Cardiac muscle cell (in vitro differentiated cells and primary cell): ENCODE measurements at places on chromosomes 16 and 17. TPM values are rescaled to one million over a fixed set of nuclear protein-coding genes. Genes with fewer than 3 reads are reported as not detected.

Gene MYOCD
- 122 and 160 TPM in 2 replicates for total RNA-seq

Gene CPHXL2
- total RNA-seq: not detected in 2 replicates

Gene AANAT
- total RNA-seq: 0.28 and 0.33 TPM in 2 replicates

DNA sequence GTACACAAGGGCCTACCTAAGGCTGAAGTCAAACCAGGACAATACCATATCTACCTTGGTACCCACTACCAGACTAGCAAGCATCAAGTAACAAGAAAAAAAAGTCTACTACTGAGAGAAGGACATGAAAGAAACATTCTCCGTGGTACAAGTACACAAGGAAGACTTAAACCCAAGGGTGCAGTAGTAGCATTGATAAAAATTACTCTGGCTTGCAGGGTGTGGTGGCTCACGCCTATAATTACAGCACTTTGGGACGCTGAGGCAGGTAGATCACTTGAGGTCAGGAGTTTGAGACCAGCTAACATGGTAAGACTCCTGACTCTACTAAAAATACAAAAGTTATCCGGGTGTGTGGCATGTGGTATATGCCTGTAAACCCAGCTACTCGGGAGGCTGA lies 386.5 kb upstream of the PMFBP1 start:
- DNase-seq: no peak

DNA sequence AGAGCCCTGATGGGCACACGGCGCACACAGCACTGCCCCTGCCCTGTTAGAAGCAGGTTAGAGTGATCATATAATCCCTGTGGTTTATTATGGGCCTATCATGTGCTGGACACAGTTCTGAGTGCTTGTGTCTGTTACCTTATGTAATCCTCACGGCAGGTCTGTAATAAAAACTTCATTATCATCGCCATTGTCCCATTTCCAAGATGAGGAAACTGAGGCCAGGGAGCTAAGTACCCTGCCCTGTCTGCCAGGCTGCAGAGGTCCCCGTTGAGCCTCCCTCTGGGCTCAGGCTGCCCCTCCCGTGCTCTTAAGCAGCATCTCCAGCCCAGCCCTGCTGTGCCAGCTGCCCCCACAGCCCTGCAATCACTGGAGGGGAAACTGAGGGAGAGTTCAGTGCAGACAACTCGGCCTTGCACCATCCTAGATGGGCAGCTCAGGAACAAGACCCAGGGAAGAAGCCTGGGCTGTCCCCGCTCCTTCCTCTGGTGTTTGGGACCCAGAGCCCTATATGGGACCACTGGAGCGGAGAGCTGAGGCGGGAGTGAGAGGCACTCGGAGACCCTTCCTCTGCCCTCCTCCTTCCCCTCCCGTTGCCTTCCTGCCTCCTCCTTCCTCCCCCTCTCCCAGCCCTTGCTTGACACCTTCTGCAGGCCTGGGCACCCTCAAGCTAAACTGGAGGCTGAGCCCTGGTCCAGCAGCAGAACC lies 42.0 kb downstream of the WNT3 start:
- no peak for DNase-seq

- peak; percentile 90 for DNase-seq
Observed at GRCh38 chr16:15618392-15618791, 24.6 kb downstream of the MARF1 start.

GRCh38 chr17:680529-680928 lies 34.1 kb downstream of the VPS53 start:
- no peak for DNase-seq

GRCh38 chr16:56625943-56626654 lies 518 bp downstream of the MT1E start:
- DNase-seq: no peak

DNA sequence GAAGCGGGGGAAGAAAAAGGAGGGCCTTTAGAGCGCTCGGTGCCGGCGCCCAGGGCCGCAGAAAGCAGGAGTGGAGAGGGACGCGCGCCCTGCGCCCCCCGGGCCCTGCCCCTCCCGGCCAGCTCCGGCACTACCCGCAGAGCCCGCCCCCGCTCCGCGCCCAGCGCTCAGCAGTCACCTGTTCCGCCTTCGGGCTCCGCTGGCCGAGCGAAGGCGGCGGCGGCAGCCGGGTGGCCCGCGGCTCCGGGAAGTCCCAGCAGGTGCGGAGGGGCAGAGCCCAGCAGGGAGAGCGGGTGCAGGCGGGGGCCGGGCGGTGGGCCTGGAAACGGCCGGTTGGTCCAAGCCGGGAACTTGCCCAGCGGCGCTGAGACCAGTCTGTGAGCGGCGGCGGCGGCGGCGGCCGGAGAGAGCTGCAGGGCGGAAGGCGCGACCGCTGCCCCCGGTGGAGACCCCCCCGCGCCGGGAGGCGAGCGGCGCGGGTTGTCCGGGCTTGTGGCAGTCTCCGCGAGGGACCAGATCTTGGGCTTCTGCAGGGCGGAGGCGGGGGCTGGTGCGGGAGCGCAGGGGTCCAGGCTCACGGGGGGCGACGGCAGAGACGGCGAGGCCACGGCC lies 2.2 kb downstream of the IRX3 start:
- DNase-seq: no peak
